Mesothelial cell of epicardium (in vitro differentiated cells): ENCODE measurements at places on chromosomes 11 and 22. TPM values are rescaled to one million over a fixed set of nuclear protein-coding genes. Genes with fewer than 3 reads are reported as not detected.

Gene SCN2B
- 2.3 to 2.5 TPM (median 2.4 TPM) in 3 replicates for total RNA-seq

DNA sequence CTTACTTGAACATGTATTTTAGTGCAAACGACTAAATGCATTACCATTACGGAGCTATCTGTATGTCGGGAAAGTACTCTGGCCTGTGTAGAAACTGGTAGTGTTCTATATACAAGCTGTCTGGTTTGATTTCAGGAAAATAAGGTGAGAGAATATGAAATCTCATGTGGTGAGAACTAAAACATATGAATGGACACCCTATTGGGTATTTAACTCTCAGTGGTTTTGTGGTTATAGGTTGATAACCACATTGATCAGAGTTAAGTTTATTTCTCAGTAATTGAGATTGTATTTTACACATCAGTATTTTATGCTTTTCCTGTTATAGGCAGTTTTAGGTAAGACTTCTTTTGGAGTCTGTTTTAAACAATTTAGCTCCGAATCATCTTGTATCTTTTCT, 10.4 kb downstream of the ANO5 start:
- no peak for DNase-seq

- DNase-seq: peak; percentile 48
Measured at GRCh38 chr22:36221799-36222751, 17.3 kb downstream of the APOL2 start.

Gene FERMT3
- total RNA-seq: 4.8 to 8.4 TPM (median 5.9 TPM) in 3 replicates

- no peak for DNase-seq
Measured at GRCh38 chr11:8209208-8209807, 40.5 kb upstream of the RIC3 start.

Gene MRGPRX3
- not detected in 3 replicates for total RNA-seq

Gene DERL3
- 23.5 to 25.8 TPM (median 24.8 TPM) in 3 replicates for total RNA-seq

Gene A4GALT
- total RNA-seq: 0.67 to 0.84 TPM (median 0.82 TPM) in 3 replicates

Gene C11orf87
- total RNA-seq: 0.80 to 0.88 TPM (median 0.86 TPM) in 3 replicates

DNA sequence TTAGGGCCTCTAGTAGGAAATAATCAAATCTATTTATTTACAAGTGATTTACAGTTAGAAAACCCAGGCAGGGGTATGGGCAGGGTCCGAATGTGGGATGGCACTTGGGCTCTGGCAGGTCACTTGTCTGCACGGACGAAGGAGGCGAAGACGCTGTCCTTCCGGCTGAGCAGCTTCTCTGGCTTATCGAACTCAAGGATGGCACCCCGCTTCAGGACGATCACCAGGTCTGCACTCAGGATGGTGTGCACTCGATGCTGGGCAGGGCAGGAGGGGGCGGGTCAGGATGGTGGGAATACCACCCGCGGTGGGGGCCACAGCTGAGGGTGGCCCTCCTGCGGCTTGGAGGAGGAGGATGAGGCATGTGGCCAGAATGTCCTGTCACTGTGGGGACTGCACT, 4.4 kb upstream of the KCNJ11 start:
- DNase-seq: no peak
